ENCODE measurements at places on chromosomes 1 and 21.

- no peak for DNase-seq
These were observed 9.5 kb downstream of the RRP15 start for GRCh38 chr1:218294546-218294945.

DNA sequence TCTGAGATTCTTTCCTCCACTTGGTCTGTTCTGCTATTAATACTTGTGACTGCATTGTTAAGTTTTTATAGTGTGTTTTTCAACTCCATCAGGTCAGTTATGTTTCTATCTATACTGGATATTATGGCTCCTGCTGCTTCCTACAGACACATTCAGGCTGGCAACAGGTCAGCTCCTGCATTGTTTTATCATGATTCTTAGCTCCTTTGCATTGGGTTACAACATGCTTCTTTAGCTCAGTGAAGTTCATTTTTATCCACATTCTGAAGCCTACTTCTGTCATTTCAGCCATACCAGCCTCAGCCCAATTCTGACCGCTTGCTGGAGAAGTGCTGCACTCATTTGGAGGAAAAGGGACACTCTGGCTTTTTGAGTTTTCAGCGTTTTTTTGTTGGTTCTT is 37.3 kb upstream of the F3 start:
- DNase-seq, result no peak

DNA sequence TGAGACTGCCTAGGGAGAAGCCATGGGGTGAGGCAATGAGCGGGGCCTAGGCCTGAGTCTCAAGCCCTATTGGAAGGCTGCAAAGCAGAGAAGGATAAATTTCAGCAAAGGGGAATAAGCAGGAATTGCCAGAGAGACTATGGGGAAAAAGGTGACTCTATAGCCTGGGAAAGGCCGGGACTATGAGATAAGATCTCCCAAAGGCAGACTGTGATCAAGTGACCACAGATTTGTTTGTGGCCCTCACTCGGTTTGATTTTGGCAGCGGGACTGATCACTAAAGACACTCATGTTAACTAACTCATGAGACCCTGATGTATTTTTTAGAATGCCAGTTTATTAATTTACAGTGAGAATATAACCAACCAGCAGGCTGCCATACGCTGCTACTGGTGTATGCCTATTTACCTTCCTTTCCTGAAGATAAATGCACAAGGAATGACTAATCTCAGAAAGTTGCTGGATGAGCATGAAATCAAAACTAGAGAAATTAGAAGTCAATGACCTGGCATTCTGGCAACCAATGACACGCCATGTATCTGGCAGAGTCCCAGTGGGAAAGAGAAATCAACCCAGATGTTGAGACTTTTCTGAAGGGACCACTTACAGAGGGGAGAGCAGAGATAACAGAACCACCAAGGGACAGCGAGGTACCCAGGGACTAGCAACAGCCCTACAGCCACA is 4.3 kb downstream of the HSF2BP start:
- no peak for DNase-seq

- no peak for DNase-seq
These were observed 31.5 kb upstream of the CD1D start for GRCh38 chr1:158149175-158149574.

DNA sequence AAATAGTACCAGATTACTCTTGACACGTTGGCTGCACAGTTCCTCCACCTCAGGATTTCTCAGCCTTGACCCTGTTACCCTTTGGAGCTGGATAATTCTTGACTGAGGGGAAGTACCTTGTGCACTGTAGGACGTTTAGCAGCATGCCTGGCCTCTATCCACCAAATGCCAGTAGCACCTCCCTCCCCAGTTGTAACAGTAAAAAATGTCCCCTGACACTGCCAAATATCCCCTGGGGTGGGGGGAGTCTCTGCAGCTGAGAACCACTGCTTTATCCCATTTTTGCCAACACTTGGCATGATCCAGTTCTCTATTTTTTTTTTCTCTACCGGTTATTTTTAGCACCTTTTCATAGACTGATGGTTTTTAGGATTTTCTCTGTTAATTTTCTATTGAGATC is 34.0 kb downstream of the C1orf198 start:
- no peak for DNase-seq

- no peak for DNase-seq
These were observed 4.3 kb downstream of the METTL13 start for GRCh38 chr1:171785766-171786165.

DNA sequence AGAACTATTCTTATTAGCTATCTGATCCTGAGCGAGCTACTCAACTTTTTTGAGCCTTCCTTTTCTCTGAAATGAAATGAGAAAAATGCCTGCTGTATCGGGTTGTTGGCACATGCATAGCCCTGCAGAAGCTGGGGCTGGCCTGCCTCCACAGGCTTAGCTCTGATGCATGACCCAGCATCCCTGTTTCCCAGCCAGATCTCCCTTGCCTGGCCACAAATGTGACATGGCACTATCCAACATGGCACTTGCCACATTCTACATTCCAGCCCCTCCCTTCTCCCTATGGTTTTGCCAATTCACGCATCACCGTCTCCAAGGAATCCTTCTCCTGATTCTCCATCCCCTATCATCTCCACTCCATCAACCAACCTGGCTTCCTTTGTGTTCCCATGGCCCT is 13.8 kb downstream of the RNU5D-1 start:
- DNase-seq, result no peak

GRCh38 chr1:90370686-90371447 is 346.2 kb downstream of the BARHL2 start:
- DNase-seq, result no peak

DNA sequence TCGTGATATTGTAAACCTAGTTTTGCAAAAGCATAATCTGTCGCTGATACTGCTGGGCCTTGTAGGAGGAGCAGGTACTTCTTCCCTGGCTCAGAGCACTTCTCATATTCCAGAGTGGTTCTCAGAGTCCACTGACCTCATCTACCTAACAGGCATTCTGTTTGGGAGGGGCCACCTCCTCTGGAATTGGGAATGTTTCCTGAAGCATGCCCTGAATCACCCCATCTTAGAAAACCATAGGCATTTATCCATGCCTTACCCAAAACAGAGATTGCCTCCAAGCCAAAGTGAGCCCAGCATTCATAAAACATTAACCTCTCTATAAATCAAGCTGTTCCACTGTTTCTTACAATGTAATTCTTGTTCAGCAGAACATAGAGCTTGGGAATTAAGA is 35.1 kb downstream of the SLC44A3 start:
- DNase-seq, result no peak

DNA sequence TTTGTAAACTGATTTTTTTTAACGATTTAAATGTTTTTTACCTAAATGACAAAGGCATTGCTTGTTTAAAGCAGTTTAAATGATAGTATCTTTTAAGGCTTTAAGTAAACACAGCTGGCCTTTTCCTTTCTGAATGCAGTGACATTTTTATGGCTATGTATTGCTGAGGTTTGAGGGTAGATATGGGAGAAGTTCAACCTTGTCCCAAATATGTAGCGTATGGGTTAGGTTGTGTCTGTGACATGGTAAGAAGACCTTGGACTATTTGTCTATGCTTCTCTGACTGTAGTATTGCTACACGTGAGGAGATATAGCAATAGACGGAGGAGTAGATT is 32.5 kb downstream of the PKNOX1 start:
- no peak for DNase-seq

- DNase-seq, result no peak
These were observed 167.2 kb upstream of the POU3F1 start for GRCh38 chr1:38213646-38214434.

DNA sequence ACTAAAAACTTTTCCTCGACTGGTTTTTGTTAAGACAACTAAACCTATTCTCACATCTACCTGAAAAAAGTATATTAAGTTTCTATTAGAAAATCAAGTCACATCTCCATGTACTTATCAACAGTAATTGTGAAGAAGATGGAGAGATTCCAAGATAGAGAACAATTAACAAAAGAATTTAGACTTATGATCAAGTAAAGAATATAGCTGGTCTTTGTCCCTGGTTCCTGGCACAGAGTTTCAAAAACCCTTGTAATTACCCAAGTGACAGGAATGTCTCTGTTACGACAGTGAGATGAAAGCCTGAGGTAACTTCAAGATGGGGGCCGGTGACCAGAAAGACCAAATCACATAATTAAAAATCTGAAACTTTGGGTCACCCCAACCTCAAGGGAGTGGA is 91.6 kb downstream of the ASH1L start:
- no peak for DNase-seq

DNA sequence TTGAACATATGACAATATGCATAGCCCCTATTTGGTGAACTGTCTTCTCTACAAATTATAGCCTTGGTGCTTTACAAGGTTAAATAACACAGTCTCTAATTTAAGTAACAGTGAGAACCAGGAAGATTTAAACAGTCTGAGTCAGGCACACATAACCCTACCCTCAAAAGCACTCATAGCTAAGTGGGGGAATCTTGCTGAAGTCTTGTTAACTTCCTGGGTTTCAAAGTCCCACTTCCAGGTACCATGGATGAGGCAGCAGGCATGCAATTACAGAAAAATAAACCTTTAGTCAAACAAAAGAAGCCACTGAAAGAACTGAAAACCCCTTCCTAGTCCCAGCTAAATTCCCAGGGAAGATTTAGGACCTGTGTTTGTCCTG is 147.6 kb downstream of the PBX1 start:
- no peak for DNase-seq

- DNase-seq, result no peak
These were observed 25.0 kb downstream of the SLAMF1 start for GRCh38 chr1:160621633-160622413.

DNA sequence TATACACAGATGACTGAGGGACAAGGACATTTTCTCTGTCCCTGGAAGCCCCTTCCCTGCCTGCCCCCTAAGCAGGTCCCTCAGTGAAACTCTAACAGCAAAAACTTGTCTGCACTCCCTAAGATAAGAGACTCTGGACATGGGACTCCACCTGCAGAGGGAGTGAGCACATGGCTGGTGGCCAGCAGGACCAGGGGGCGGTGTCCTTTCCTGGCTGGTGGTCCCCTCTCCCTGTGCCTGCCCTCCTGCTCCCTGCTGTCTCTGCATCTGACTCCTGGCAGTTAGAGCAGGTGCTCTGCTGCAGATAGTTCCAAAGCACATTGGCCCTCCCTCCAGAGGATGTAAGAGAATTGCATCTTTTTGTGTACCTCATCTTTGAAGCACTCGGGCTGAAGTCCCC is 215.5 kb downstream of the GRIK3 start:
- DNase-seq, result no peak

DNA sequence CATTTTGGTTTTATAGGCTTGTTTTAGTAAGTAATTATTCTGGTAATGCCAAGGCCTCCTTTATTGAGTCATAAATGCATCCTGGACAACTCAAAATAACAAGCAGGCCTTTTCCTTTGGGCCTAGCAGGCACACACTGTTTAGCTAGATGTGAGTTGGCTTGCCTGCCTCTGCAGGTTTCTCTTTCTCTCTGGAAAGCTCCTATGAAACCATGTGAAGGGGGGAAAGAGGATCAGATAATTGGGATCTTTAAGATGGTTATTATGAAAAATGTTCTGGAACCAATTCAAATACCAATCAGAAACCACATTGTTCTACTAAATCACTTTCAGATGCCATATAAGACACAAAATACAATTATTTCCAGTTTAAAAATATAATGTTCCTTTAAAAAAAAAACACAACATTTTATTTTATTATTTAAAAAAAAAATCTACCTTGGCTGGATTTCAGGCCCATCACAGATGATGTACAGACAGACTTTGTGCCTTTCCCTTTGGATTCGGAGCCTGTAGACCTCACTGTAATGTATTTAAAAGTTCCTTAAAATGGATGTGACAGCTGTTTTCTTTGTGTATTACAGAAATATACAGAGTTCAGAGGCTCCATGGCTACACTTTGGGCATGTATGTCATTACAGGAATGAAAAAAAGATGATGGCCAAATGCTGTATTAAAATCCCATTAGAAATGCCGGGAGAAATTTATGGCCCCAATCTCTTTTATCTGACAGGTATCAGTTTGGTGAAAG is 80.2 kb downstream of the NTMT2 start:
- no peak for DNase-seq

DNA sequence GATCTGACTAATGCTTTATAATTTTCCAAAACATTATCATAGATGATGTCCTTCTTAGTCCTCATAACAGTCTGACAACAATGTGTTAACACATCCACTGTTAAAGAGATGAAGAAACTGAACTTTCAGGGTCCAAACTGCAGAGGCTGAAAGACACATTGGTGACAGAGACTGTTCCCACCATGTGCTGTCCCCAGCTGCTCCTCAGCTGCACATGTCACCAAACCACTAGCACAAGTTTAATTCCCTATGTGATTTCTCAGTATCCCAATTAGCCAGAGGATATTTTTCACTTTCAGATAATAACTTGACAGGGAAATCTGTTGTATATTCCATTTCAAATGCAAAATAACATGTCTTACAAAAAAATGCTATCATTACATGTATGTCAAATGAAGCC is 24.6 kb downstream of the LAMC2 start:
- no peak for DNase-seq

DNA sequence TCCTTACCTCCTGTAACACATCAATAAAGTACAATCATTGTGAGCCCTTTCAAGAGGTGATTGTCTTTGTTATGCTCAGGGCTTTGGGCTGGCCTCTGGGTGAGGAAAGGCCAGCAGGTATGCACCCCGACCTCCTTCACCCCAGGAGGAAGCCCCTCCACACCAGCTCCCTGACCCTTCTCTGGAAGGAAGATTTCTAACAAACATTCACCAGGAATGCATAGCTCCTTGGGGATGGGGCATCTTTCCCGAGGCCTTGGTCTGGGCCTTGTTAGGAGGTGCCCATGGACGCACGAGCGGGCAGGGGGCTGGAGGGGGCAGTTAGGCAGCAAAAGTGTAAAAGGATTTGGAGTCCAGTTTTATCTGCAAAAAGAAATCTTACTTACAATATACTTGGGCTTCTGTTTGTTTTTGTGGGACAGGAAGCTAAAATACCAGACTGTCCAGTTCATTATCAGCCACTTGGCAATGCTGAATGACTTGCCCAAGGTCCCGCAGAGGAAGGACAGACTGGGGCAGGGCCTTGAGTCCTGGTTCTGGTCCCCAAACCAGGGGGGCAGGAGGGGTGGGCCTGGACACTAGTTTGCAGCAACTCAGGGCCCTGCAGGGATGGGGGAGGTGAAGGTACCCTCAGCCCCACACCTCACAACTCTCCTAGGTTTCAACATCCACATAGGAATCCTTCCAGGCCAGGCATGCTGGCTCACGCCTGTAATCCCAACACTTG is 10.1 kb downstream of the ZC3H12A start:
- DNase-seq, result no peak

- no peak for DNase-seq
These were observed 1.1 kb upstream of the TMEM82 start for GRCh38 chr1:15740924-15741850.

DNA sequence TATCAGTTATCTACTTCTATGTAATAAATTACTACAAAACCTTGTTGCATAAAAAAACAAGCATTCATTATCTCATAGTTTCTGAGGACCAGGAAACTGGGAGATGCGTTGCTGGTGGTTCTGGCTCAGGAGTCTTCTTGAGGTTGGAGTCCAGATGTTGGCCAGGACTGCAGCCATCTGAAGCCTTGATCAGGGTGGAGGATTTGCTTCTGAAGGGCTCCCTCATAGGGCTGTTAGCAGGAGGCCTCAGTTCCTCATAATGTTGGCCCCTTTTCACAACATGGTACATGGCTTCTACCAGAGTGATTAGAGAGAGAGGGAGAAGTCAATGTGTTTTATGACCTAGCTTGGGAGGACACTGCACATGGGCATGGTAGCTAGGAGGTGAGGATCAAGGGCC is 137.4 kb downstream of the CNIH3 start:
- no peak for DNase-seq

- no peak for DNase-seq
These were observed 22.7 kb upstream of the ACTL8 start for GRCh38 chr1:17732475-17732874.

GRCh38 chr1:204624631-204625216 is 60.8 kb downstream of the LRRN2 start:
- no peak for DNase-seq

Data from cortex of kidney (tissue), 1 donor.